Stimulated activated CD8-positive, alpha-beta memory T cell treated with anti-CD3 and anti-CD28 coated beads, Interleukin-15, amount 100 ng/mL, for 1 hour (primary cell): ENCODE measurements at places on chromosomes 1 and 21.

DNA sequence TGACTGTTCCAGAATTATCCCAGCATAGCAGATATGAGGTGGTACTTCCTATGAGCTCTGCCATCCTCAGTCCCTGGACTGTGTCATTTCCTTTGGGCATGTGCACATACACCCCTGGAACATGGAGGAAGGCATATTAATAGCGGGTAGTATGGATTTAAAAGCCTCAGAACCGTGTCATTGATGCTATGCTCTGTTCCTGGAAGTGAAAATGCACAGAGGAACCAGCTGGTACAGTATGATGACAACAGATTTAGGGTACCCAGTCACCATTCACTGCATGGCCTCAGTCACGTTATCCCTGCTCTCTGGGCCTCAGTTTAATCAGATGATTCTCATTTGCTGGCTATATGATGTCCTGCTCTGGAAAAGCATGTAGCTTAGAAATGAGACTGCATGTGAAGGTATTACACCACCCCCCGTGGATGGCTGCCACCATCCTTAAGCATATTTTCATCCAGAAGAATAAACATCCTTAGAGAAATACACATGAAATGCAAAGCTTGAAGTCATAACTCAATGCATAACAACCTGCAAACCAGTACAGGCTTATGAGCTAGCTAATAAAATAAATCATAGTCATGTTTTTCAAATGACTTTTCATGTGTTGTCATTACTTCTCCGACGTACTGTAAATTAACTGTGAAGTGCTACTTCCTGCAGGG, 37.8 kb downstream of the SETD4 start:
- no peak for DNase-seq

- no peak for DNase-seq
Measured at GRCh38 chr1:176800978-176801513, 338.1 kb downstream of the PAPPA2 start.

DNA sequence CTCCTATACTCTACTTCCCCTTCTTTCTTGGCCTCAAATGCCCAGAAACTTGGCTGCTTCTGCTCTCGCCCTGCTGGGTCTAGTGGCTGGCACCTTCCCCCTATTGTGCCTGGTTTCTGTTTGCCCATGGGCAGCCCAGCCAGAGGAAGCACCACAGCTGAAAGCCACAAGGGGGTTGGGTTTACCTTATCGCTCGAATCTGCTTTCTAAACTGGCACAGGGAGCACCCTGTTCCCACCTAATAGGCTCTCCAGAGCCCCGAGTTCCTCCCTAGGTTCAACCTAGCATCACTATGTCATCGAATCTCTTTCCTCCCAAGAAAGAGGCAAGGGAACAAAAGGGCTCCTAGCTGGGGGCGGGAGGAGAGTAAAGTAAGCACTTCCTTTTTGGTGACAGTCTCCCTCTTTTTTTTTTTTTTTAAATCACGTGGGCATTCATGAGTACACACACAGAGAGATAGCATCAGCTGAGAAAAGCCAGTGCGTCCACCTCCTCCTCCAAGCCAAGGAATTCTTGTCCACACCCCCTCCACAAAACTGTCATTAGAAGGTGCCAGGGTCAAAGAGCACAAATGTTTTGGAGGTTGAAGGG, 72.8 kb downstream of the PLEKHA6 start:
- DNase-seq, result peak; percentile 6

- DNase-seq, result no peak
Measured at GRCh38 chr1:221241157-221241556, 361.9 kb downstream of the HLX start.
